ENCODE measurements at places on chromosomes 3 and 15.

- peak; percentile 45 for DNase-seq
Measured at GRCh38 chr15:42273900-42274701, 868 bp upstream of the TMEM87A start.

DNA sequence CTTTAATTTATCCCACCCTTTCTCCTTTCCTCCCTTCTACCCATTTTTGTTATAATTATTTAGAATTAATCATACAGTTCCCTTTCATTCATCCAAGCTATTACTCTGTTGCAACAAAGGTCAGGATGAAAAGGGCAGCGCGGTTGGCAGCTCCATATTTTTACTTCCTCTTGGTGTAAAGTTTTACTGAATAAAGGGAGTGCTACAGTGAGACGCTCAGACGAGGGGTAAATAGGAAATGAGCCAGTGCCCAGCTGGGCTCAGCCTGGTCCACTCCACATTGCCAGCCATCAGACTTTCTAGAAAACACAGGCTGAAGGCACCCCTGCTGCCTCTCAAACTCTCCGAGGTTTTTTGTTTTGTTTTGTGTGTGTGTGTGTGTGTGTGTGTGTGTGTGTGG, 21.9 kb upstream of the ZBTB38 start:
- DNase-seq, result no peak

- no peak for DNase-seq
Measured at GRCh38 chr3:194312186-194312742, 38.9 kb downstream of the CPN2 start.

GRCh38 chr3:66572938-66573710, 72.3 kb upstream of the LRIG1 start:
- DNase-seq, result no peak

- DNase-seq, result no peak
Measured at GRCh38 chr15:35721751-35722150, 175.8 kb upstream of the DPH6 start.

DNA sequence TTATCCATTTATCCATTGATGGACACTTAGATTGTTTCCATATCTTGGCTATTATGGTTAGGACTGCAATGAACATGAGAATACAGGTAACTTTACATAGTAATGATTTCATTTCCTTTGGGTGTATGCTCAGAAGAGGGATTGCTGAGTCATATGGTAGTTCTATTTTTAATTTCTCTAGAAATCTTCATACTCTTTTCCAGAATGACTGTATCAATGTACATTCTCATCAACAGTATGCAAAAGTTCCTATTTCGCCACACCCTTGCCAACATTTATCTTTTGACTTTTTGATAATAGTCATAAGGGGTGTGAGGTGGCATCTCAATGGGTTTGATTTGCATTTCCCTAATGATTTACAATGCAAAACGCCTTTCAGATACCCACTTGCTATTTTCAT, 6.2 kb upstream of the NIPA1 start:
- no peak for DNase-seq

DNA sequence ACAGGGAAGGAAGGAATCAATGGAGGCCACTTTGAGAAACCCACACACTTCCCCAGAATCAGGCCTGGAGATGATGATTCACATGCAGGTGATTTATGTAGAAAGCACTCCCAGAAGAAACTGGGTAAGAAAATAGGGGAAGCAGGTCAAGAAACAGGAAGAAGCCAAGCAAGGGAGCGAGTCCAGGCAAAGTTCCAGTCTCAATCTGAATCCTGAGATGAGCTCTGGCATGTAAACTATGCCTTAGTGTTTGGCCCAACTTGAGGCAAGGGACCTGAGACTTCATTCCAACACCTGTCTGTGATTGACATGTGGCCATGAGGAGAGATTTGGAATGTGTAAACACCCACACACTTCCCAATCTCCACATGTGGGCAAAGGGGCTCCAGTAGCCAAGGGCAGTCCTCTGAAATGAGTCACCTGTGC, 61.6 kb upstream of the CTNNB1 start:
- no peak for DNase-seq

DNA sequence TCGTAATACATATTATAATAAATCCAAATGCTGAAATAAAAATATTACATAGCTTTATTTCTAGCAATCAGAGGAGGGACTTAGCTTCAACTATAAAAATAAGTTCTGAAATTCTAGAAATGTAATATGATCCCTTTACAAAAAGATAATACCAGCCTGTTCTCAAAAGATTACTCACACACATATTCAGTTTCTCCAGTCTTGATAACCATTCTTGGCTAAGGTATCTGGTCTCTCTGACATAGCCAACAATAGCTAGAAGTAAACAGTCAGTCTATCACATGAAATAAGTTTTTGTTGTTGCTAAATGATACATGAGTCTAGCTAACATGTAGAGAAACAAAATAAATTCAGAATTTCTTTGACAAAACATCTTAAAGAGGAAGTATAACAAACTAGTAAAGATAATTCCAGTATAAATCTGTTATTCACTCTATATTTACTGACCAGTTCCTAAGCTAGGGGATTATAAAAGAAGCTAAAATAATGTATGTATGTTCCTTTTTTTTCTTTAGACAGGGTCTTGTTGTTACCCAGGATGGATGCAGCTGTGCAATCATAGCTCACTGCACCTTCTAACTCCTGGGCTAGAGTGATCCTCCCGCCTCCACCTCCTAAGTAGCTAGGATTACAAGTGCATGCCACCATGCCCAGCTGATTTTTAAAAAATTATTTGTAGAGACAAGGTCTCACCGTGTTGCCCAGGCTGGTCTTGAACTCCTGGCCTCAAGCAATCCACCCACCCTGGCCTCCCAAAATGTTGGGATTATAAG, 170.6 kb downstream of the TBL1XR1 start:
- DNase-seq, result no peak

All from hypothalamus (tissue), 51 donors.